HT-29 (cell line): ENCODE measurements at places on chromosomes 4 and X.

GRCh38 chr4:182251116-182251515 is 7.9 kb downstream of the TENM3 start:
- no peak for DNase-seq

- DNase-seq = no peak
Observed at GRCh38 chrX:40154250-40154852, 56.6 kb upstream of the BCOR start.

GRCh38 chrX:120450163-120450562 is 18.9 kb downstream of the LAMP2 start:
- peak; percentile 5 for DNase-seq

- DNase-seq = peak; percentile 7
Observed at GRCh38 chr4:72496119-72496518, 72.9 kb downstream of the ADAMTS3 start.

- DNase-seq = no peak
Observed at GRCh38 chr4:181911420-181911819, 331.8 kb upstream of the TENM3 start.

DNA sequence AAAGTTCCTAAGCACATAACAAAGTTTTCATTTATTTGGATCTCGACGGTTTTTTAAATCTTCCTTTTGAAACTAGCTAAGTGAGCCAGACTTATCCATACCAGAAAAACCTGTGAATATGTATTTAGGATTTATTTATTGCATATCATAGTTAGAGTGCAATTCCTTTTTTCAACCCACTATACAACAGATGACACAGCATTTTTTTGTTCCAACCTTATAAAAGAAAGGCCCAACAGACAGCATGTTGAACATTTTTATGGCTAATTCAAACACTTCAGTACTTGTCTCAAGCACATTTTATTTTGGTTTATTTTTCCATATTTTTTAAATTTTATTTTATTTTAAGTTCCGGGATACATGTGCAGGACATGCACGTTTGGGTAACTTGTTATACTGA is 15.1 kb upstream of the RNF128 start:
- no peak for DNase-seq

DNA sequence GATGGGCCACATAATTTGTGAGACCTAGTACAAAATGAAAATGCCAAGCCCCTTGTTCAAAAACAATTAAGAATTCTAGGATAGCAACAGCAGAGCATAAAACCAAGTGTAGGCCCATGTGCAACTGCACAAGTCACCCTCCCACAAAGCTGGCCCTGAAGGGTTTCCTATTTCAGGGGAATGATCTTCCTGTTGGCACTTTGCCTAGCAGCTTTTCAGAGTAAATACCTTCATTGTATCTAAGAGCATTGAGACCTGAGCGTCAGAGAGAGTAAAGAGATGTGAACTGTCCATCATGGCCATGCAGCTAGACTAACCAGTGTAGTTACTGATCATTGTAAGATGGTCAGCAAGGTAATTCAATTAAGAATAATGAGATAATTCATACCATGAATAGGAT is 113.6 kb downstream of the CNKSR2 start:
- peak; percentile 56 for DNase-seq

DNA sequence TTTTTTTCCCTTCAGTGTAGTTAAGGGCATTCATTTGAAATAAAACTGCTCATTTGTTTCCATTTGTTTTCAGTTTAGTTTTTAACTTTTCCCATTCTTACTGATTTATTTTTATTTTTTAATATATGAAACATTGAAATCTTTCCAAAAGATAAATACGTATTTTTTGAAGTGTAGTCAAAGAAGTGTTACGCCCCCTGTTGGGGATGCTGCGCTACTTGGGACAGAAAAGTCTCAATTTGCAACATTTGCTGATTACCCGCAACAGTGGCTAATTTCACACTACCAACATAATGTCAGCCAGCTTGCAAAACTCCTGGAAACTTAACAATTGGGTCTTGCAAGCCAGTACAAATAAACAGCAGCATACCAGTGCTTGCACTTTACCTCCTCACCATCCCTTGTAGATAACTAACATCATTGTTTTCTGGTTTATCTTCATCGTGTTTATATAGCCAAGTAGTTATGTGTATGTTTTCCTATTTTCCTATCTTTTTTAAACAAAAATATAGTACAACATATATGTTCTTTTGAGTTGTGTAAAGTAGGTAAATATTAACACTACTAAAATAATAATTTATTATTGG is 158.6 kb downstream of the STPG2 start:
- DNase-seq = no peak

DNA sequence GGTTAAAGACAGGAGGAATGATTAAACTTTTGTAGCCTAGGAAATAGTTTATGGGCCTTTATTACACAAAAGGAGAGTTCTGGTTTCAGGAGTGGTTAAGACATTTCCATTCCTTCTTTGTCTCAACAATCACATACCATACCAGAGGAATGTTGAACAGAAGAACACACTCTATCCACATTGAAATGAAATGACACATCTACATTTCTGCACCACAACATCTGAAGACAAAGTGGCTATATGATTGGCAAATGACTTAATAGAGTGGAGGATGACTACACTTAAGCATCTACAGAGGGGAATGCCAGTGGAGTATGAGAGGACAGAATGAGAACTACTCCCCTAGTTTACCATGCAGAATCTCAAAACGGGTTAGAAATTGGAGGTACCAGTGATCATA is 8.0 kb downstream of the CYP2U1 start:
- no peak for DNase-seq

GRCh38 chr4:120291541-120291940 is 224.9 kb upstream of the MAD2L1 start:
- no peak for DNase-seq

DNA sequence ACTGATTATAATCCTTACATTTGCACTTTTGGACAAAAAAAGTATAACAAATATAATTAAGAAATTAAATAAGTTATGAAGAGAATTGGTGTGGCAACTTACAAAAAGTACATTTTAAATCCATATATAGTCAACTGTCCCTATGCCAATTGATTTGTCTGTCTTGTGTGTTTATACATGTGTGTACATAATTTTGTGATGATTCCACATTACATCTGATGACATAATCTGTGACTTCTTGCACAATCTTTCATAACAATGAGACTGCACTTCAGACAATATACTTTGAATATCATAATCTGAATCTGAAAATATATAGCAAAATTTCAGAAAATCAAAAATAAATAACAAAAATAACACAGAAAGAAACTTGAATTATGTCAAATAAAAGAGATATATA is 953.4 kb downstream of the FAT4 start:
- DNase-seq = no peak

GRCh38 chrX:136999024-136999423 is 34.8 kb downstream of the GPR101 start:
- no peak for DNase-seq

DNA sequence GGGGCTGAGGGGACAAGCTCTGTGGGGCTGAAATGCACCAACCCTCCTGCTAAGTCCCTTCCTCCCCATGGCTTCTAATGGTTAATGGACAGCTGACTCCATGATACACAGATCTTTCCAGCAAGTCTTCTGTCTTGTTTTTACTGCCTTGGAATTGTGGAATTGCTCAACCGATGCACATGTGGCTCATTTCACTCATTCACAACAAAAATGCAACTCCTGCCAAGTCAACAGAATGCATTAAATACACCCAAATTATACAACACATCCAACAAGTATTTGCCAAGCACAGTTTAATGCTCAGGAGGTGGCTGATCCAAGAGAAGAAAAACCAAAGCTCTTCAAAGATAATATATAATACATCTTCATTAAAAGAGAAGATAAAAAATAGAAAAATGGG is 61.9 kb upstream of the PAGE4 start:
- DNase-seq = no peak

DNA sequence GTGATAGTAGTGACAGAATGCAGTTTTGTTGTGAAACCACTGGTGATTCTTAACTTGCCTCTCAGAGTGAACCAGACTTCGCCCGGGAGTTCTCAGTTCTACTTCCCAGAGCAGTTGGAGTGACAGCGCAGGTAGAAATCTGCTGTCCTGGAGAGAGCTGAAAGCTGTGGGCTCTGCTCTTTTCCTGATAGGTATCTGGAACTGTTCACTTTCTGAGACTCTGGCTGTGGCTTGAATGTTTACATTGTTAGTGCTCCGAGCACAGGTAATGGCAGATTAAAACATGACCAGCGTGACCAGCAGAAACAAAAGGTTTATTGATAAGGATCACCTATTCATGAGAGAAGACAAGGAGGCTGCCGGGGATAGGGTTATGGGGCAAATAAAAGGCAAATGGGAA is 360.7 kb downstream of the BMPR1B start:
- peak; percentile 64 for DNase-seq

DNA sequence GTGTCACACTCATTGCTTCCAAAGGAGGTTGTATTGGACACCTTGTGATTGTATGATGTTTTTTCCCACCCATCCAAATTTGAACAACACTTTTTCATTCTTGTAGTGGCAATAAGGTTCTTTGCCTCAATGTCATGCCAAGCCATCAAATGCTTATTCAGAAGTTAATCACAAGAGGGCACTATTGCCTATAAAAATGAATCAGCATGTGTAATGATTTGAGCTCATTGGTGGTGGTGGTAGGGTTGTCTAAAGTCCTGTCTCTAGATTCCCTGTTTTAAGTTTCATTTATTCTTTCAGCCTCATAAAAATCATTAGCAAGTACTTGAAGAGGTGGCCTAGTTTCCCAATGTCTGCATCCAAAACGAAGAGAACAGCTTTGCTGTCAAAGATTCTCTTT is 37.0 kb downstream of the IRS4 start:
- DNase-seq = peak; percentile 59

DNA sequence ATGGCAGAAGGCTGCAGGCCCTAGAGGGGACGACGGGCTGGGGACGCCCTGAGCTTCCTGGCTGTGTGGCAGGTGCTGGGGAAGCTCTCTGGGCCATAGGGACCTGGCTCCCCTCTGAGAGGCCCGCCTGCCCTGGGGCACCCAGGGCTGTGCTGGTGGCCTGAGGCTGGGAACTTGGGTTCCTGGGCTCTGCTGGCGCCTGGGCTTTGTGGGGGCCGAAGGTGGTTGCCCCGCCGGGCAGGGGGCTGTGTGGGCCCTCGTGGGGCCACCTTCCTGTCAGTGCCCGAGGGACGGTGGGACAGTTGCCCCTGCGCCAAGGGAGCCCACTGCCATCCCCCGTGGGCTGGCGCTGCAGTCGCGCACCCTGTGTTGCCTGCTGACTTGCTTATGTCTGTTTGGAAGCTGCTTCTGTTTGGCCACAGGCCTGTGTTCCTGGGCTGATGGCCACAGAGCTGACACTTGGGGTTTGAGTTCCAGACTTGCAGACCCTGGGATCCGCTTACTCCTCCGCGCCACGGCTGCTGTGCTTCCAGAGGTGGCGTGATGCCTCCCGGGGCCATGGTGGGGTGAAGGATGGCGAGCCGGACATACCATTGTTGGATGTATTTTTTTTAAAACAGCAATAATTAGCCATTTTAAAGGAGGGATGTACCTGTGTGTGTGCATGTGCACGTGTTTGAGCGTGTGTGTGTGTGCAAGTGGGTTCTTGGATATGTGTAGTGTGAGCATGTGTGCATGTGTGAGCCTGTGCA is 8.5 kb downstream of the NAT8L start:
- no peak for DNase-seq

GRCh38 chrX:13340182-13340791 is 20.4 kb upstream of the ATXN3L start:
- DNase-seq = no peak

GRCh38 chr4:164706675-164707074 is 47.3 kb upstream of the SMIM31 start:
- no peak for DNase-seq

GRCh38 chr4:163269869-163270268 is 62.5 kb downstream of the NPY1R start:
- DNase-seq = no peak

GRCh38 chrX:87006561-87006960 is 511.0 kb upstream of the KLHL4 start:
- no peak for DNase-seq

GRCh38 chr4:85966373-85966772 is 393.5 kb downstream of the MAPK10 start:
- DNase-seq = no peak

GRCh38 chr4:76606645-76607265 is 171.7 kb downstream of the SHROOM3 start:
- DNase-seq = no peak

GRCh38 chrX:13506574-13506973 is 62.8 kb upstream of the EGFL6 start:
- peak; percentile 32 for DNase-seq

- peak; percentile 34 for DNase-seq
Observed at GRCh38 chr4:7167706-7168105, 24.6 kb upstream of the SORCS2 start.

DNA sequence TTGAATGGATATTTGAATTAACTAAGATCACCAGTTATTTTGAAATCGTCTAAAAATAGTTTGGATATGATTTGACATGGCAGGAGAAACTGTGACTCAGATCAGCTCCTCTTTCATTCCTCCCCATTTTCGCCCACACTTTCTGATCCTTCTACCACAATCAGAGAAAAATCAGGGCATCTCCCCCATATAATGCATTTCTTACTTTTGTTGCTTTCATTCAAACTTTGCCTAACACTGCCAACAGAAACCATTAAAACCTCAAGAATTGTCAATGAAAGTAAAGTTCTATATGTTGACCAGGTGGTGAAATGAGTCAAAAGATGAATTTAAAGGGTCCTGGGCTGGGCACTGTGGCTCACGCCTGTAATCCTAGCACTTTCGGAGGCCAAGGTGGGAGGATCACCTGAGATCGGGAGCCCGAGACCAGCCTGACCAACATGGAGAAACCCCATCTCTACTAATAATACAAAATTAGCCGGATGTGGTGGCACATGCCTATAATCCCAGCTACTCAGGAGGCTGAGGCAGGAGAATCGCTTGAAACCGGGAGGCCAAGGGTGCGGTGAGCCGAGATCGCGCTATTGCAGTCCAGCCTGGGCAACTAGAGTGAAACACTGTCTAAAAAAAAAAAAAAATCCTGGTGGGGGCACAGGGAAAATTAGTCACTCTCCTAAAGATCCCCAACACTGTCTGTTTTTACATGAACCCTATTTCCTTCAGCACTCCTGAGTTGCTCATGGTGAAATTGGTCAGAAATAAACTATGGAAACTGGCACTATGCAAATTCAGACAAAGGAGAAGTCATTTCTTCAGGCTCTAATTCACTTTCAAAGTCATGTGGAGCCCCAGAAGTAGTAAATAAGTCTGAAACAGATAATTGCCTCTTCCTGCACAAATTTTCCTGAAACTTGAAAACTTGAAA is 122.8 kb upstream of the NOCT start:
- no peak for DNase-seq

- DNase-seq = no peak
Observed at GRCh38 chr4:77872723-77873445, 10.3 kb downstream of the MRPL1 start.

- peak; percentile 94 for DNase-seq
Observed at GRCh38 chr4:37603070-37603468, 83.1 kb downstream of the RELL1 start.

GRCh38 chr4:144910723-144911122 is 187.3 kb downstream of the ANAPC10 start:
- no peak for DNase-seq

- DNase-seq = no peak
Observed at GRCh38 chr4:83503974-83504373, 19.1 kb upstream of the ABRAXAS1 start.

DNA sequence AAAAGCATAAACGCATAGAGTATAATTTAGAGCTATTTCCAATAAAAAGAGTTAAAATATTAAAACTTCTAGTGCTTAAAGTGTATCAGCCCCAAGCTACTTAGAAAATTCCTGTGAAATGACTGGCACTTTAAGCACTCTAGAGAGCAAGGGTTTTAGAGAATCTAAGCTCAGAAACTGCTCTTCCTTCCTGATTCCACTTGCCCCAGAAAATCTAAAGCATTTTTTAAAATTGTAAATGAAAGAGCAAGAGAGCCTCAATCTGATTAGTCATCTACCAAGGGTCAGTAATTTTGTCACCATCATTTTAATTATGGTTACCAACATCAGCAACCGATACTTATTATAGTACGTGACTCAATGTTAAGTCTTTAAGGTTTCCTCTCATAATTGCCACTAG is 25.0 kb downstream of the CTPS2 start:
- no peak for DNase-seq
